Thoracic aorta (tissue), 2 donors: ENCODE measurements at places on chromosomes 16 and 17. TPM values are rescaled to one million over a fixed set of nuclear protein-coding genes. Genes with fewer than 3 reads are reported as not detected.

The DRG2 gene
- 42.3 TPM for total RNA-seq

The UBE2I gene
- total RNA-seq = 76.1 TPM

- no peak for DNase-seq
These were observed 5.8 kb downstream of the LMF1 start for GRCh38 chr16:965036-965395.

DNA sequence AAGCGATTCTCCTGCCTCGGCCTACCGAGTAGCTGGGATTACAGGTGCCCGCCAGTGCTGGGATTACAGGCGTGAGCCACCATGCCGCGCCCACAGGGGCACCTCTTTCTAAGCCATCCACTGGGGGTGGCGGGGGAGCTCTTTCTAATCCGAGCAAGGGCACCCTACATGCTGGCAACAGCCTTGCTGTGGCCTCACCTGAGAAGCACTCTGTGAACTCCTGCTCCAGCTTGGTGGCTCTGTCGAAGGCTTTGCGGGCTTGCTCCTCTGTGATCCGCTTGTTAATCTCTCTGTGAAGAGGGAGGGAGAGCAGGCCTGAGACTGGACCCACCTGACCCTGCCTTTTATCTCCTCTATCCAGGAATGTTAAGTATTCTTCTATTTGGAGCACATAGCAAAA, 11.9 kb upstream of the ASGR1 start:
- DNase-seq = no peak

The ZNF469 gene
- 4.5 TPM for total RNA-seq

- DNase-seq = no peak
These were observed 736 bp downstream of the CNP start for GRCh38 chr17:41967141-41967920.

GRCh38 chr16:69595127-69596036, 29.6 kb downstream of the NFAT5 start:
- no peak for DNase-seq

The PPP1R27 gene
- total RNA-seq = not detected

GRCh38 chr17:58189436-58190146, 2.9 kb upstream of the EPX start:
- no peak for DNase-seq

DNA sequence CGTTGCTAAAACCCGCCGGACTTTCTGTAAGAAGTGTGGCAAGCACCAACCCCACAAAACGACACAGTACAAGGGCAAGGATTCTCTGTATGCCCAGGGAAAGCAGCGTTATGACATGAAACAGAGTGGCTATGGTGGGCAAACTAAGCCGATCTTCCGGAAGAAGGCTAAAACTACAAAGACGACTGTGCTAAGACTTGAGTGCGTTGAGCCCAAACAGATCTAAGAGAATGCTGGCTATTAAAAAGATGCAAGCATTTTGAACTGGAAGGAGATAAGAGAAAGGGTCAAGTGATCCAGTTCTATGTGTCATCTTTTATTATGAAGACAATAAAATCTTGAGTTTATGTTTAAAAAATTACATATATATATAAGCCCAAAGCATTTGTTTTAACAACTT, 20.3 kb downstream of the HELZ start:
- no peak for DNase-seq

DNA sequence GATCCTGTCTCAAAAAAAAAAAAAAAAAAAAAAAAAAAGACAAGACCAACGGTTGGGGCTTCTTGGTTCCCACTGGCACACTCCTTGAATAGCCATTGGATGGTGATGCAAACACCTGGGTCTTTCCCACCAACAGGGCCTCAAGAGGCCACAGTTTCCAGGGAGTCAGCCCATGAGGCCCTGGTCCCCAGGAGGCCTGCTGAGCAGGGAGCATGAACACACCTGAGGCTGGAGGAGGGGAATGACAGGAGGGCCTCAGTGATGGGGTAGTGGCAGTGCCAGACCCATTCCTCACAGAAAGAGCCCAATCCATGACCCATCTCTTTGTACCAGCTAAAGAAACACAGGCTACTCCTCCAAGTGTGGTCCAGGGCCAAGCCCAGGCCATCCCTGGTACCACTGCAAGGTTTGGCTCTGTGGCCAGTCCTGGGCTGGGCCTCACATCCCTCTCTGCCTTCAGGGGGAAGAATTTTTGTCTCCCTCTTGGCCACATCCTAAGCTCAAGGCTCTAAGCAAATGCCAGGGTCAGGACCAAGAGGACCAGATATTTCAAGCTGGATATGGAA, 13.9 kb downstream of the ARL2BP start:
- no peak for DNase-seq

The CPHXL2 gene
- not detected for total RNA-seq

GRCh38 chr17:32794533-32795246, 82.2 kb downstream of the MYO1D start:
- no peak for DNase-seq

GRCh38 chr17:78488867-78489634, 88.1 kb downstream of the DNAH17 start:
- DNase-seq = no peak

DNA sequence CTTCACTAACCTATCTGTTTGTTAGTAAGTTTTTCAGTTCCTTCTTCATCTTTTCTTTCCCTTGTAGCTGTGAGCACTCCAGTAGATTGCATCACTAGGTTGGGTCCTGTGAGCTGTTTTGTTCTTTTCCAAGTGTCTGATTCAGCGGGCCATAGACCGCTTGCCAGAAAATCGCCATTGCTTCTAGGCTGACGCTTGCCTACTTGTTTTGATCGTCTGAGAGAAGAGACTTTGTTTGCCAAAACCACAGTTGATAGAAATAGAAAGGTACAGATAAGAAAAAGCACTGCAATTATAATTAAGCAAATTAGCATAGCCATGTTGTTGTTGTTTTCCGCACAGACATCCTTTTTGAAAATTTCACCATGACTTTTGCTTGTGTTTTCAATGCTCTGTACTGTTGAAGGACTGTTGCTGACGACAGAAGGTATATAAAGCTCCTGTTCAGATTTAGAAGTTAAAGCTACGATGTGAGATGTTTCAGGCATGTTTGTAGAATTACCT, 3.1 kb downstream of the EVI2A start:
- peak; percentile 4 for DNase-seq

- DNase-seq = peak; percentile 83
These were observed at the start of gene GABARAP for GRCh38 chr17:7241783-7242716. GABARAP (minus strand) TSS chr17:7242449; CDS start chr17:7242330, 119 bp downstream.

The ST6GALNAC1 gene
- 1.2 TPM for total RNA-seq

GRCh38 chr17:37772982-37773381, 28.1 kb upstream of the HNF1B start:
- DNase-seq = no peak

The KIF18B gene
- total RNA-seq = 2.0 TPM

- DNase-seq = no peak
These were observed 42.6 kb downstream of the DNAJA2 start for GRCh38 chr16:46930861-46931260.

The KRTAP4-5 gene
- not detected for total RNA-seq

DNA sequence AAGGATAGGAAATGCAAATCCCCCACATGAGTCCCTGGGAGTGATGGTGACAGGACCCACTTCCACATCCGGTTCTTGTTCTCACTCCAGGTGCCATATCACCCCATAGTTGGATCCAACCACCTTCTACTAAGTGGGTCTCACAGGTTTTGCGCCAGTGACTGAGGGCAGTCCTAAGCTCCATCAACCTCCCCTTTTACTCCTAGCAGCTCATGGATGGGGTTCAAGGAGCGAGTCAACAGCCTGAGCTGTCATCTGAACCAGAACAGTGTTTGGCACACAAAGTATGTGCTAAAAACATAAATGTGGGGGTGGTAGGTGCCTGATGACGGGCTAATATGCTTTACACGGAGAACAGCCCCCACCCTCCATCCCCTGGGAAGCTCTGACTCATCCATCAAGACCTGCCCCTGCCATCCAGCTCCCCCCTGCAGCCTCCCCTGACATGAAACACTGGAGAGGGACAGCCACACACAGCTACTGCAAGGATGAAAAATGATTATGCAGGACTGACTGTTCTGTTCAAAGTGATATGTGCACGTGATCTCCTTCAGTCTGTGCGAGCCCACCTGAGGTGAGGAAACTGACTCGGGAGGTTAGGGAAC, 143.2 kb upstream of the CDH5 start:
- DNase-seq = peak; percentile 14

DNA sequence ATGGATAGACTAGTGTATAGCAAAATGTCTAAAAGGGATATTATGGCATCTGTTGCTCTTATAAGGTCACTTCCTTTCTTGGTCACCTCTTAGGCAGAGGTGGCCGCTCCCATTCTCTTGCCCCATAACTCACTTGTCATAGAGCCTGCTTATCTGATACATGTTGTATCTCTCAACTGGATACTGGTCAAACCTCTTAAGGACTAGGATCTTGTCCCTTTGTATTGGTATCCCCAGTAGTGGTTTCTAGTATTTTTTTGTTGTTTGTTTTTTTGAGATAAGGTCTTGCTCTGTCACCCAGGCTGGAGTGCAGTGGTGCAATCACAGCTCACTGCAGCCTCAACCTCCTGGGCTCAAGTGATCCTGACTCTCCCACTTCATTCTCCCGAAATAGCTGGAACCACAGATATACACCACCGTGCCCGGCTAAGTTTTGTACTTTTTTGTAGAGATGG, 27.0 kb downstream of the ZSWIM7 start:
- DNase-seq = no peak
